Dermis microvascular lymphatic vessel endothelial cell (primary cell): ENCODE measurements at places on chromosomes 5 and 9.

- DNase-seq = no peak
Observed at GRCh38 chr5:180792287-180792964, 10.2 kb downstream of the MGAT1 start.

DNA sequence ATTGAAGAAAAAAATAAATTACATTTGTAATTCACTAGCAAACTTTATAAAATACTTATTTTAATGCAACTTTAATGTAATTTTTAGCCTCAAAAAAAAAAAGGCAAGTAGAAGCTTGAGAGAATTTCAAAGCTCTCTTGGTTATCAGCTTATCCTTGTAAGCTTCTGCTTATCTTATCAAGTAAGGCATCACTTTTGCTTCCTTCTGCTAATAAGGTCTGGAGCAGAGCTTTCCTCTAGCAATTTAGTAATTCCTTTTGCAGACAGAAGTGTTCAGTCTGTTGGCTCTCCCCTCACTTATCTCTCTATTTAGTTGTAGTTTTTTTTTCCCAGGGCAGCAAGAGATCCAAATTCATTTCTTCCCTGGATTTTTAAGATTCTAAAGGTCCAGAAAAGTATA lies 525.0 kb downstream of the ISL1 start:
- no peak for DNase-seq

GRCh38 chr5:66230551-66230950 lies 86.5 kb downstream of the SREK1 start:
- DNase-seq = no peak

DNA sequence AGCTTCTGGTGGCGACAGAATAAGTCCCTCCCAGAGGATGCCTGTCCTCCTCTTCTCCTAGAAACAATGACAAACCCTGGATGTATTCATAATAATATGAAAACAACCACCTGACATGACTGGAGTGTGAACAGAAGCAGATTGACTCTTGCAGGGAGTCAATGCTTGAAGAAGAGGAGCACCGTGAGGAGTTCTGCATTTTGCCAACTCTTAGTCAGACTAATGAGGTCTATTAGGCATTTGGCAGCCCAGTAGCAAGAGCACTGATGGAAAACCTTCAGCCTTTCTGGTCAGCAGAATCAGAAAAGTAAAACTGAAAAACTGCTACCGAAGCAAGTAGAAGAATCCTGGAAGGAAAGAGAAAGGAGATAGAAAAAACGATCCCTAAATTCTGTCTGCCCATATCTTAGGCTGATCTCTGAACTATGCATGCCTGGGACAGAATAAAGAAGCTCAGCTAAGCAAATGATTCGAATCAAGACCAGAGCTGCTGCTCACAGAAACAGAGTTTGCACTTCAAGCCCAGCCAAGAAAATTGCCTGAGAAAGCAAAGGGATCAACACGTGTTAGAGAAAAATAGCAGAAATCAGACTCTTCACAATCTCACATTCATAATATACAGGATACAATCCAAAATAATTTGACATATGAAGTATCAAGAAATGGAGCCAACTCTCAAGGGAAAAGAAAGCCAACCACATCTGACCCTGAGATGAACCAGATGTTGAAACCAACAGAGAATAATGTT lies 69.5 kb upstream of the OSMR start:
- DNase-seq = no peak

DNA sequence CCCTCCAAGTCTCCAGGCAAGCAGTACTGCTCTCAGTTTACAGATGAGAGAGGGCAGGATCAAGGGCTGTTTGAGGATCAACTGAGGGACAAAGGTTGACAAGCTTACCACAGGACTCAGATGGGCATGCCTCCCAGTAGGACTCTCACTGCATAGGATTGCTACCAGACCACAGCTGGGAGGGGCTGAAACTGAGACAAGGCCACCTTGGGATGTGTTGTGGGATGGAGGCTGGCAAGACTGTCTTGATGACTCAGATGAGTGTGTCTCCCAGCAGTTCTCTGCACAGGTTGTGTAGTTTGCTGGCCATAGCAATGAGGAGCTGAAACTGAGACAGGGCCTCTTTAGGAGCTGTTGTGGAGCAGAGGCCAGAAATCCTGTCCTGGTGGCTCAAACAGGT lies 222.2 kb upstream of the IRX1 start:
- DNase-seq = no peak
